Right hindlimb (tissue), 1 donor: ENCODE measurements at places on chromosomes 7 and 10.

- DNase-seq, result no peak
Measured at GRCh38 chr10:130747356-130747755, 564.2 kb downstream of the TCERG1L start.

GRCh38 chr7:67821116-67821515, 824.5 kb downstream of the TYW1 start:
- DNase-seq, result no peak

GRCh38 chr7:30918676-30919075, 7.0 kb downstream of the AQP1 start:
- DNase-seq, result peak; percentile 15

DNA sequence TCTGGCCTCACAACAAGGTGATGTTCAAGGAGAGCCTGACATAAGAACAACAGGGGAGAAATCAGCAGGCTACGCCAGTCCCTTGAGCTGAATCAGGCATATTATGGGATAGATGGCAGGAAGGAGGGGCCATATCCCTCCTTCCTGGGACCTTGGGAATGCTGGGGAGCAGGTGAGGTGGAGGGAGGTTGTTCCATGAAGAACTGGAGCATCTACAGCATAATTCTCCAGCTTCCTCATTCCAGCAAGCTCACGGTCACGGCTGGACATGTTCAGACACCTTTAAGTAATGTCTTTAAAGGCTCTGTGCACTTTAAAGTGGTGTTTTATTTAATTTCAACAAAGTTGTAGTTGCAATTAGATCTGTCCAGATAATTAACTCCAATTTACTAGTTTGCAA, 780.5 kb downstream of the TYW1 start:
- DNase-seq, result no peak

DNA sequence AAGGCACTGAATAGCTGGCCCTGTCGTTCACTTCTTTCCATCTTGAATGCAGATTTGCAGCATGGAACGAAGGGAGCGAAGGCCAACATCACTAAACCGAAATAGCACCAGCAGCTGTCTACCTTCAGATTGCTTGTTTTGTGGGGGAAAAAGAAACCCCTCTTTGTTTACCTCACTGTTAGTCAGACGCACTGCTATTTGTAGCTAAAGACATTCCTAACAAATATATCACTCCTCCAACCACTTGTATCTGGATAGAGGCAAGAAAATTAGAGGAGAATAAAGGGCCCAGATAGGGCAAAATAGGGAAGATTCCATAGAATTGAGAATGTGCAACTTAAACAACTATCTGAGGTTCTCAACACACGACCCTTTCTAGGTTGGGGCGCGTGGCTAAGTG, 26.5 kb downstream of the ANK3 start:
- no peak for DNase-seq

GRCh38 chr10:1281405-1281782, 225.2 kb downstream of the WDR37 start:
- DNase-seq, result no peak

DNA sequence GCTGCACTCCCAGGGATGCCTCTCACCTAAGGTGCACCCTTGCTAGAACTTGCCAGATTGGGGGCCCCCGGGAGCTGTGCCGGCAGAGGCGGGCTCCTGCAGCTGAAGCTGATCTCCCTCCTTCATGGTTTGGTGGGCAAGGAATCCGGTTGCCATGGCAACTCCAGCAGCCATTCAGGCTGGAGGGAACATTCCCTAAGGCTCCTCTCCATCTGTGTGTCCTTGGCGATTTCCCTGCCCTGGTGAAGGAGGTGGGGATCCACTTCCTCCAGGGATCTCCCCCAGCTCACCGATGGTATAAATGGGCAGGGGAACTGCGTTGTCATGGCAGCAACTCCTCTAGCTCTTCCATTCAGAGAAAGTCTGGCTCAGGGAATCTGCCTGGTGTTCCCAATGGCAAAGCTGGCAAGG, 49.6 kb upstream of the GPR158 start:
- no peak for DNase-seq

GRCh38 chr7:130384371-130384801, 4.1 kb downstream of the CPA1 start:
- no peak for DNase-seq

- DNase-seq, result peak; percentile 50
Measured at GRCh38 chr10:93245779-93246178, 172.1 kb downstream of the CYP26A1 start.

- DNase-seq, result no peak
Measured at GRCh38 chr7:11818281-11818680, 13.7 kb downstream of the THSD7A start.

DNA sequence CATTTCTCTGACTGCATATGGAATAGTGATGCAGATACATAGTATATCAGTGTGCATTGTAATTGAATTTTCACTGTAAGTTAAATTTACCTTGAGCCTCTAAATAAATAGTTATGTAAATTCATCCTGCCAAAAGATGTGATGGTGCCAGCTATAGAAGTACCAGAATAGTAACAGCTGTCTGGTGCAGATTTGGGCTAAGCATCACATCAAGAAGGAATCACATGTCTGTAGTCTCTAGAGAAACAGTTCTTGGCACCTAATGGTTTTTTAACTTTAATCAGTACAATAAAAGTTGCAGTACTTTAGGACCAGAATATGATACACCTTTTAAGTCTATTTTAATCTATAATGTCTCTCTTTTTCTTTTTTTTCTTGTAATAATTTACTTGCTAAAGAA, 17.4 kb downstream of the PLEKHA1 start:
- DNase-seq, result no peak

DNA sequence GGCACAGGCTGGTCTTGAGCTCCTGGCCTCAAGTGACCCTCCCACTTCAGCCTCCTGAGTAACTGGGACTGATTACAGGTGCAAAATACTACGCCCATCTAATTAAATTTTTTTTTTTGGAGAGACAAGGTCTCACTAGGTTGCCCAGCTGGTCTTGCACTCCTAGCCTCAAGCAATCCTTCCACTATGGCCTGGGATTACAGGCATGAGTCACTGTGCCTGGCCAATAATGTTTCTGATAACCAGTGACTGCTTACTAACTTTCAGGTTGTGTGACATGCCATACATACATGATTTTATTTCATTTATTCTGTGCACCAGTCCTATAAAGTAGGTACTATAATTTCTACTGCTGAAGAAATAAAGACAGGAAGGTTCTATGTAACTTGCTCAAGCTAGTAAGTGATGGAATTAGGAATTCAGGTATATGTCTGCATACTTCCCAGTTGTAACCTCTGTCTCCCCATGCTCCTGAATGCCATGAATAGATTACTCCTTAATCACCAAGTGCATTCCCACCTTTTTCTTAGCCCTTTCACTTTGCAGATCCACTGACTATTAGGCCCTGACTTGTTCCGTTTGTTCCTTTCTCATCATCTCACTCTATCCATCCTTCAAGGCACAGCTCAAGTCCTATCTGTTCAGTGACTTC, 28.1 kb downstream of the MCU start:
- no peak for DNase-seq

DNA sequence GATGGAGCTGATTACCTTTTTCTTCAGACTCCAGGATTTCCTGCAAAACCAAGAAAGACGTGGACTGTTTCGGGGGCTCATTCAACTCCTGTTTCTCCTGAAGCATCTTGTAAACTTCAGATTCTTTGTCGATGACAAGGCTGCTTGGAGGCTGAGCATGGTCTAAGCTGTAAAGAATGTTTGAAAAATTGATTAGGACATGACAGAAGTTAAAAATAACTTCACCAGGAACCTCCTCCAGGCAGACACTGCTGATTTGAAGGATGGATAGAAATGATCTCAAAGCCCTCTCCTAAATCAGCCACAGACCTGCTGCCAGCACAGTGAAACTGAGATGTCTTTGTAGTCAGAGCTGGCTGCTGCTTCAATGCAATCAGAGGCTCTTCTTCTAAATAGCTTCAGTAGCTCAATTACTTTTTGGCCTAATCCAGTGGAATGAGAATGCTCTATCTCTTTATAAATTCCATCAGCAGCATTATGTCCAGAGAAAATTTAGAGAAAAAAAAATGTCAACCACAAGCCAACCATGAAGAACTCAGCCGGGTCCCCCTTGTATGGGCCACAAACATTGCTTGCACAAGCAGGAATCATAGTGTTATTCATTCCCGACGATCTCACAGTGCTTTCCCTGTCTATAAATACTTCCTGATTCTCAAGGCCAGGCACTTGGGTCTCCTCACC, 43.5 kb downstream of the PDLIM1 start:
- no peak for DNase-seq

DNA sequence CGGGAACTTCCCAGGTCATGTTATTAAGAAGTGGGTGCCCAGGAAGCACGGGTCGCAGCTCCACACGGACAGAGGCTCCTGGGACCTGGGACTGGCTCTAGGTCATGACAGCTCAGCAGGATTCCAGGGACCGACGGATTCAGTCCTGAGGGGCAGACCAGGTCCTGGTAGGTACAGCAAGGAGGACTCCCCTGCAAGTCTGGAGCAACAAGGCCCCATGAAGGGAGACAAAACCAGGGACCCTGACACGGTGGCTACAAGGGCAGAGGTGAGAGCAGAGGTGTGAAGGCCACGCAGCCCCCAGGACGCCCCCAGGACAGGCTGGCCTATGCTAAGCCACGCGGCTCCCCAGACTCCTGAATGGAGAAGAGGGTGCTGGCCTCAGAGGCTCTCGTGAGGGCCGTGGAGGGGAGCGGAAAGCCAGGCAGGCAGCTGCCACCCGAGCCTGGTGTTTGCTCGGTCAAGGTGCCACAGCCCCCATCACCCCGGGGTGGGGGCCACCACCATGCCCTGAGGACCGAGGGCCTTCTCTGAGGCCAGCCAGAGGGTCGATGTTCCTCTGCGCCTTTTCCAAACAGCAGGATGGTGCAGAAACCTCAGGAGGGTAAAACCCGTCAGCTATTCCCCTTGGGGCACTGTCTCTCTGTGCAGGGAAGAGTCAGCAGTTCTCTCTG, 348.9 kb downstream of the PTPRN2 start:
- DNase-seq, result no peak

- DNase-seq, result no peak
Measured at GRCh38 chr10:112374724-112375541, 1.0 kb downstream of the ACSL5 start.

GRCh38 chr7:82347808-82348207, 95.8 kb downstream of the CACNA2D1 start:
- DNase-seq, result no peak

DNA sequence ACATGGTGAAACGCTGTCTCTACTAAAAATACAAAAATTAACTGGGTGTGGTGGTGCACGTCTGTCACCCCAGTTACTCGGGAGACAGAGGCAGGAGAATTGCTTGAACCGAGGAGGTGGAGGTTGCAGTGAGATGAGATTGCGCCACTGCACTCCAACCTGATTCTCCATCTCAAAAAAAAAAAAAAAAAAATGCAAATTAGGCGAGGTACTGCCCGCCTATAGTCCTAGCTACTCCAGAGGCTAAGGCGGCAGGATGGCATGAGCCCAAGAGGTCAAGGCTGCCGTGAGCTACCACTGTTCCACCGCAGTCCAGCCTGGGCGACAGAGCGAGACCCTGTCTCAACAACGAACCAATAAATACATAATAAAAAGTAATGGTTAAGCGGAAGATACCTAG, 1.1 kb upstream of the EIF4H start:
- DNase-seq, result no peak

DNA sequence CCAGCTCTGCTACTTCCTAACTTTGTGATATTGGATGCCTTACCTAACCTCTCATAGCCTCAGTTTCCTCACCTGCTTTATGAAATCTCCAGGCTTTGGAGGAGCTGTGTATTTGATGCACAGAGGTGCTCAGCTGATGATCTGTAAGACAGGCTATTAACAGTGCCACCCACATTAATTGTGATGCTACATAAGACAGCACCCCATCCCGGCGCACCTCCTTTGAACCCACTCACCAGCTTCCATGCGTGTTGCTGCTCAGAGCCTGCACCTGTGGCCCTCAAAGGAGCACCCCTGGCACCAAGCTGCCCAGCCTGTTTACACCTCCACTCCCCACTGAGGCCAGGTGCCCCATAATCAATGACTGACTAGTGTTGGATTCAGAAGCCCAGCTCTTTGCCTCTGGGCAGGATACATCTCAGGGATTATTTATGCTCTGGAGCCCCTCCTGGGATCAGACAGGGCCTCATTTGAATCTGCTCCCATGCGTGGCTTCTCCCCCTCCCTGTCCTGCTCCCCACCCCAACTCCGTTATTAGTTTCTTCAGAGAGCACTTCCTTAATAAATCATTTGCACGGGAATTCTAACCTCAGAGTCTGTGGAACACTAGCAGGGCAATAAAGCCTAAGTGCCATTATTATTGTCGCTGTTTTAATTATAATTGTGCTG, 87.7 kb downstream of the GFRA1 start:
- DNase-seq, result no peak

GRCh38 chr7:104299323-104299722, 29.1 kb upstream of the LHFPL3 start:
- DNase-seq, result no peak

DNA sequence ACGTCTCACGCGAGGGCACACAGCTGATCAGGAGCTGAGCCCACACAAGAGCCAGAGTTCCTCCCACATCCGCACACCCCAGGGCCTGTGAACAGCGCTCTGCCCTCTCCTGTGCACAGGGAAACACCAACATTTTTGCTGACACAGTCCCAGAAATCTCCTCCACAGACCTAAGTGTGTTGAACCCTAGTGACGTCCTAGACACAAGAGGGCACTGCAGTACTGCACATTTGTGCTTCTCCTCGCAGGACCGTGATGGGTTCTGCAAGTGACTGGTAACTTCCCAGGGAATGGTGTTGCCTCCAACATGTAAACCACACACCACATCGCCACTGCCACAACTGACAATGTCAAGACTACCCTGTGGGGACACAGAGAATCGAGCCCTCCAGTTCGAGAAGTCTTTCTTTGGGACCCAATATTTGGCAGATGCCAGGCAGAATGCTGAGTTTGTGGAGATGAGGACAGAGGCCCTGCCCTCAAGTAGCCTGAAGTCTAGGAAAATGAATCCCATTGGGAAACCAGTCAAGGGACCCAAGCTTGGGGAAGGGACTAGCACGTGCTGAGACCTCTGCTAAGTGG, 170.3 kb downstream of the PAXIP1 start:
- no peak for DNase-seq

- no peak for DNase-seq
Measured at GRCh38 chr7:12601302-12601869, 30.9 kb downstream of the SCIN start.

- no peak for DNase-seq
Measured at GRCh38 chr10:79097021-79097872, 28.5 kb downstream of the ZMIZ1 start.

GRCh38 chr7:7426676-7427075, 109.0 kb downstream of the COL28A1 start:
- DNase-seq, result no peak

DNA sequence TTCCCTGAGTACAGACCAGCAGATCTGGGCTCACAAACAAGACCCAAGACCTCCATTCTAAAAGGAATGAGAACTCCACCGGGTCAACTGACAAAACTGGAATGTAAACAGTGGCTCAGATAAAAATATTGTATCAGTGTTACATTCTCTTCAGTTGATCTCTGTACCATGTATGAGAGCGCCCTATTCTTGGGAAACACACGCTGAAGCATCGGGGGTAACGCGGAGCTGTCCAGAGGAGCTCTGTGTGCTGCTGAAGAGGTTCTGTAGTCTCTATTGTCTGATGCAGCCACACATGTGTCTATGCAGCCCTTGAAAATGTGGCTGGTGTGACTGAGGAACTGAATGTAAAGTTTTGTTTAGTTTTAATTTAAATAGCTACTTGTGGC, 39.7 kb downstream of the HIPK2 start:
- no peak for DNase-seq

- DNase-seq, result no peak
Measured at GRCh38 chr10:50636618-50637579, 13.1 kb upstream of the SGMS1 start.

- DNase-seq, result no peak
Measured at GRCh38 chr10:131001438-131001837, 310.1 kb downstream of the TCERG1L start.

GRCh38 chr7:9201928-9202327, 768.5 kb downstream of the NXPH1 start:
- DNase-seq, result no peak
